ENCODE measurements at places on chromosomes 16 and 17.

DNA sequence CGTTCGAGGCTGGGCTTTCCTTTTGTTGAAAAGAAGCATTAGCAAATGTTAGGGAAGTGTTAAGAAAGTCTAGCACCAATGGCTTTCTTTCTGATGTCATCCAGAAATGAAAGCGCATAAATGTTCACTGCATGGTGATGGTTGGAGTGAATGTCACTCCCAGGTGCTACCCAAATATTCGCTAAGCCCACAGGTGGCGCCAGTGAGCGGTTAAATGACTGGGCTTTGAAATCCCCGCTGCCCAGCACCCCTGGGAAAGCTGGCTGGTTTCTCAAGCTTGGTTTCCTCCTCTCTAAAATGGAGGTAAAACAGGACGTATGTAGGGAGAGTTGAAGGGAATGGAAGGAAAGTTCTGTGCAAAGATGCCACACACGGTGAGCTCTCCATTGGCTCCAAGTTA lies 104.4 kb downstream of the IRX5 start:
- peak; percentile 39 for DNase-seq

DNA sequence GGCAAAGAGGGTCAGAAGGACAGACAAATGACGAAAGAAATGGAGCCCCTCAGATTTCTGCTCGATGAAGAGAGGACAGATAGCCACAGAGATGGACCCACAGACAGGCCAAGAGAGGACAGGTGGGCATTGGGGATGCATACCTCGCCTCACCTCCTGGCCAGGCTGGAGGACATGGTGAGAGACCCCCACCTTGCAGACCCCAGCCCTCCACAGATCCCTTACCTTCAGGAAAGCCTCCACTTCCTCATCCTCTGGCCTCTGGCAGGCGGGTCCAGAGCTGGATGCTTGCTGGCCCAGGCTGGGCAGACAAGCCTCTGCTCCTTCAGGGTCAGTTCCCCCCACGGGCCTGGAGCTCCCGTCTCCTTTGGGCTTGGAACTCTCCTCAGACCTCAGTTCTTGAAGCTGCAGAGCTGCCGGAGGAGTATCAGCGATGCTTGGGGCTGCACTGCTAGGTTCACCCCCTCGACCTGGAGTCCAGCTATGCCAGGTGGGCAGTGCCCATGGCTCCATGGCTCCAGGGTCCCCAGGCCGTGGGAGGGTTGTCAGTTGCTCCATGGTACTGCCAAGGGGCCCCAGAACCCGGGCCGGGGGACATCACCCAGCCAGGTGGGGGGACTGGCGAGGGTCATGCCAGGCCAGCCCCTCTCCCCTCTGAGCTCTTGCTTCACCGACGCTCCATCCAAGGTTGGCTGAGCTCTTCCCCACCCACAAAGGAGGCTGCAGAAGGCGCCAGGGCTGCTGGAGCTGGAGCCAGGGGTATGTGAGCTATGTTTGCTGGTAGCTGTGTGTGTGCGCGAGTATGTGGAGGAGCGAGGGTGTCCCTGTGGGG lies 1.0 kb downstream of the TSPOAP1 start:
- DNase-seq: no peak

DNA sequence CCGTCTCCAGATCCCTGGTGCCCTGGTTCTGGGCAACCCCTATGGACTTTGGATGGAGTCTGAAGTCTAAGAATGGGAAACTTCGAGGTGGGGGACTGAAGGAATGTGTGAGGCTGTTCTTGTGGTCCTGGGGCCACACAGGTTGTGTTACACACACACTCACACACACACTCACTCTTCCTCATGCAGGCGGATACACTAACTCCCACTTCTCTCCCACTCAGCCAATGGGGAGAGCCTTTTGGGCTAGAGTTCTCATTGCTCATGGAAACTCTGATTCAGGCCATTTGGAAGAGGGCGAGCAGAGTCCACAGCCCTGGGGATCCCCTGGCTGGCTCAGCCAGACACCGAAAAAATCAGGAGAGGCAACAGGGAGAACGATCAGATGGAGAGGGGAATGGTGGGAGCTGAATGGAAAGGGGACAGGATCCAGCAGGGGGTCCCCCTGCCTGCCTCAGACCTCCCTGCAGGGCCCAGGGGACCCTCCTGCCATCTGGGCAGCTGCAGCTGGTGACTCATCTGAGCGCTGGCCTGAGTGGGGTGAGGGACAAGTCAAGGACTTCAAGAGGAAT lies 9.1 kb downstream of the IGFBP4 start:
- DNase-seq: peak; percentile 67

GRCh38 chr17:45298546-45299285 lies 18.1 kb downstream of the MAP3K14 start:
- DNase-seq: no peak

DNA sequence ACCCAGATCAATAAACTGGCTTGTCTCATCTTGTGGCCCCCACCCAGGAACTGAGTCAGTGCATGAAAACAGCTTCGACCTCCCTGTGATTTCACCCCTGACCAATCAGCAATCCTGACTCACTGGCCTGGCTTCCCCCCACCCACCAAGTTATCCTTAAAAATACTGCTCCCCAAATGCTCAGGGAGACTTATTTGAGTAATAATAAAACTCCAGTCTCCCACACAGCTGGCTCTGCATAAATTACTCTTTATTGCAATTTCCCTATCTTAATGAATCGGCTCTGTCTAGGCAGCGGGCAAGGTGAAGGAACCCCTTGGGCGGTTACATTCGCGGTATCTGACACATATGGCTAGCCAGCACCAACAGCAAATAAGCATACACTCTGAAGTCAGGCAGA lies 9.8 kb upstream of the RABEP1 start:
- DNase-seq: no peak

DNA sequence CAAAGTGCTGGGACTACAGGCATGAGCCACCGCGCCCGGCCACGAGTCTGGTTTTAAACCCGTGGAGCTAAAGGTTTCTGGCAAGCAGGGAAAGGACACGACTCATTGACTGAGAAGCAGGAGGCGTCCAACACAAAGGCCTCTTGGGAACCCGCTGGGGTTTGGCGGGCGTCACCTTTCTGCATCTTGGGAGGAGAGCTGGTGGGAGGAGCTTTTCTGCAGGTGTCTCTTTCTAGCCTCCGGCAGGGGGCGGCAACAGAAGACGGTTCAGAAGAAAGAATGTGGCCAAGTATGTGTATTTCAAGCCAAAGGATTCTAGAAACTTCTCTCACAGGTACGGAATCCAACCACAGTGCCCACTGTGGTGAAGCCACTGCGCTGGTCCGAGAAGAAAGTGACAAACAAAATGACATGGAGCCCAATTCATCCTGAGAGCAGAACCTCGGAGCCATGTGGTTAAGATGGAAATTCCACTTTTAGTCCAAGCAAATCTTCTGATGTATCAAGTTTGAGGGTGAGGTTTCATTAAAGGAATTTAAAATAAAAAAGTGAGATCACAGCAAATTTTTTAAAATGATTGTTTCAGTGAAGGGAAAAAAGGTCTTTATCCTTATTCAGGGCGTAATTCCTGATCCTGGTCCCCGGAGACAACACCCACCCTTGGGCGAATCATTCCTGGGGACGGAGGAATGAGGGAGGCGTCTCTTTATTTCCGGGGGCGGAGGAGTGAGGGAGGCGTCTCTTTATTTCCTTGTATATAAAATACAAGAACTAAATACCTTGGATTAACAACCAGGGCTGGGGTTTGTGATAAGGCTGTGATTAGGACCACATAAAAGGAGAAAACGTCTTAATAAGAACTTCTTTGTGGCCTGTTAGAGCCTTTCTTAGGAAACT lies 97.6 kb downstream of the MRM3 start:
- DNase-seq: peak; percentile 67

Measured in A549 (cell line).